CD8-positive, alpha-beta T cell (primary cell): ENCODE measurements at places on chromosomes 6 and 20.

- DNase-seq, result no peak
Observed at GRCh38 chr20:48196001-48196400, 410.7 kb upstream of the SULF2 start.

DNA sequence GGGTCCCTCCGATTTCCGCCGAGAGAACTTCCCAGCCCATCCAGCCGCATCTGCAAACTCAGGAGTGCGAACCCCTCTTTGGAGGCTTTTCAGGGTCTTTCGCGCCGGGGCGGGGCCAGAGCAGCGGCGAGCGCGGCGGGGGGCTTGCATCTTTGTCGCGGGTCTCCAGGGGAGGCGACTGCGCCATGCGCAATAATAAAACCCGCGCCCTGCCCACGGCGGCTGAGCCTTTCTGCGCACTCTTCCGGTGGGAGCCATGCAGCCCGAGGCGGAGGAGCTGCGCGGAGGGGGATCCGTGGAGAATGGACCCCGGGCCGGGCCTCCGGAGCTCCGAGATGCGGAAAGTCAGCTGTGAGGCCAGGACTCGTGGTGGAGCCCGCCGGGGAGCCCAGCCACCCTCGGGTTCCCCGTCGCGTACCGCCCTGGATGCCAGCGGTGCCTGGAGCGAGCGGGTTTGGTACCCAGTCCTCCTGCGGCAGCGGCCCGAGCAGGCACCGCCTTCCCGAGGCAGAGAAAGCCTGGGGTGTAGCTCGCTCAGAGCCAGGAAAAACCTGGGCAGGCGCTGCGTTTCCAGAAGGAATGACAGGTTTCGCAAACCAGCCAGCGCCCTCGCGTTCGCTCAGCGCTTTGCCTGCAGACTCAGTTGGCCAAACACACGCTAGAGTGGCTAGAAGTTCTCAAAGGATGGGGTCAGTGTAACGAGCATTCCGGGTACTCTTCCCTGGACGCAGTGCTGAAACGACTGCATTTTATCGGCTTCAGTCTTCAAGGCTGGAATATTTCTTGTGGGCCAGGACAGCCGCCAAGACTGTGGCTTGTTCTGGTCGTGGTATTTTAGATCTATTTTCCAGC, 1.2 kb downstream of the AKAP12 start:
- no peak for DNase-seq

DNA sequence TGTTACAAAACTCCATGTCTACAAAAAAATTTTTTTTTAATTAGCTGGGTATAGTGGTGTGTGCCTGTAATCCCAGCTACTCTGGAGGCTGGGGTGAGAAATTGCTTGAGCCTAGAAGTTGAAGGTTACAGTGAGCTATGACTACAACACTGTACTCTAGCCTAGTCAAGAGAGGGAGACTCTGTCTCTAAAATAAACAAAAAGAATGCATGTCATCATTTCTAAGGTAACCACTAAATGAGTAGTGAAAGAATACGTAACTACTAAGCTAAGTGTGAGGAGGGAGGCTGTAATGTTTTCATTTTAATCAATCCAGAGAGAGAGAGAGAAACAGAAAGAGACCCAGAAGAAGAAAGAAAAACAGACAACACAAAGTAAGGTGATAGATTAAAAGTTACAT, 9.9 kb downstream of the SYCP2 start:
- DNase-seq, result no peak

DNA sequence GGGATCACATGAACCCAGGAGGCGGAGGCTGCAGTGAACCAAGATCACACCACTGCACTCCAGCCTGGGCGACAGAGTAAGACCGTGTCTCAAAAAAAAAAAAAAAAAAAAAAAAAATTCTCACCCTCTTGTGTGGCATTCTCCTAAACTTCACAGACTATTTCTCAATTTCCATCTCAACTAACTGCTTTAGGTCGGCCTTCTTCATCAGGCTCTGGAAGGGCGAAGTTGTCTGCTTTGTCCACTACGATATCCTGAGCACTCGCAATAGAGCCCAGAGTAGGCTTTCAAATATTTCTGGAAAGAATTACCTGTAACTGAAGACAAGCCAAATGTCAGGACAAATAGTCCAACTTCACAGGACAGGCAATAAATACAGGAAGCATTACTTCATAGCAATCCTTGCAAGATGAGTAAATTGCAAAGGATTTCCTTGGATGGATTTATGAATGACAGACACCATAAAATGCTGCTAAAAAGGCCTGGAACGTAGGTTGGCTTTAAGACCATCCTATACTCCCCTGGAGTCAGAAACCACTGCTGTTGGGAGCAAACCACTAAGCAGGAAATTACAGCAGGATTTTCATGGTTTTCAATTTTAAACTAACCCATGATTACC, 116.3 kb upstream of the SLC2A12 start:
- DNase-seq, result no peak

GRCh38 chr20:4111440-4112411, 96.4 kb upstream of the RNF24 start:
- DNase-seq, result no peak

DNA sequence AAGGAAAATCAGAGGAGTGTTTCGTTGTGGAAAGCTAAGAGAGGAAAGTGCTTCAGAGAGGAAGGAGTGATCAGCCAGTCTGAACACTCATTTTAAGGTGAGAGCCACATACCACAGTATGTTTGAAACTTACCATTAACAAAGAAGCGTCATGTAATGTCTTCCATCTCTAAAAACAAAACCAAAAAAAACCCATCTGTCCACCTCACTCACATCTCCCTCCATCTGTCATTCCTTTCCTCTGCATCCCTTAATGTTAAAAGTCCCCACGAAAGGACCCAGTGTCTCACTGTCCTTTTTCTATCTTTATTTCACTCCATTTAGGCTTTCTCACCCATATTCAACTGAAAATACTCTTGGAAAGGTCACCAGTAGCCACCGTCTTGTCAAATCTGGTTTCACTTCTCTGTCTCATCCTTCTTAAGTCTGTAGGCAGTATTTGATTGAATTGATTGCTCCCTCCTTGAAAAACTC, 59.4 kb upstream of the GNRH2 start:
- no peak for DNase-seq

GRCh38 chr6:33670971-33671743, 40.3 kb downstream of the UQCC2 start:
- DNase-seq, result no peak

DNA sequence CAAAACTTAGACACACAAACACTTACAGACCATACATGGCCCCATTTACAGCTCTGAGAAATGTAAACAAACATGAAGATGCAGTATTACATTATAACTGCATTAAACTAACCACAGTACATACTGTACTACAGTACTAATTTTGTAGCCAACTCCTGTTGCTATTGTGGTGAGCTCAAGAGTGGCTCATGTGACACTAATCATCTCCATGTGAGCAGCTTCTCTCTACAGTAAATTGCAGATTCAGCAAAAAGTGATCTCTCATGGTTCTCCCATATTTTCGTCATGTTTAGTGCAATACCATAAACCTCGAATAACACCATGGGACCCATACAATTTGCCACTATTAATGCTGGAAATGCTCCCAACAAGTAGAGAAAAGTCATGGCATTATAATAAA, 860.4 kb downstream of the EPHA7 start:
- DNase-seq, result no peak
